Calu3 (cell line): ENCODE measurements at places on chromosomes 1 and 21. TPM values are rescaled to one million over a fixed set of nuclear protein-coding genes. Genes with fewer than 3 reads are reported as not detected.

DNA sequence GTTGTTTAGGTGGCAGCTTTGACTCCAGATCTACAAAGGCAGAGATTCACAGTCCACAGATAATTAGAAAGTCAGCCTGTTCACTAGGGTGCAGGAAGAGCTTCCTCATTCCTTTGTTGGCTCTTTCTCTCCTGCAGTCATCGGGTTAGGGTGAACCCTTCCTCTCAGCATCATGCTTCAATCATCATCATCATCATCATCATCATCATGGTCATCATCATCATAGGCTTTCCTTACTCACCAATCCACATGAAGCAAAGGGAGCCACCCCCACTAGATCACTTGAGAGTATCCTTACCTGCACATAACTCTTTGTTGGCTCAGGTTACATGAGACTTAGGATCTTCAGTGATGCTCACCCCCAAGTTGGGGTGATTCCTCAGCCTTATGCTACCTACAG lies 19.0 kb downstream of the MPZ start:
- no peaks in the 10 kb centered on the region for H3K4me1 ChIP-seq
- no peak overlapping the region for H3K27ac ChIP-seq
- peaks cover 42% of the 10 kb centered on the region for H3K27me3 ChIP-seq
- no peak overlapping the region for H3K4me3 ChIP-seq
- no peak for DNase-seq

DNA sequence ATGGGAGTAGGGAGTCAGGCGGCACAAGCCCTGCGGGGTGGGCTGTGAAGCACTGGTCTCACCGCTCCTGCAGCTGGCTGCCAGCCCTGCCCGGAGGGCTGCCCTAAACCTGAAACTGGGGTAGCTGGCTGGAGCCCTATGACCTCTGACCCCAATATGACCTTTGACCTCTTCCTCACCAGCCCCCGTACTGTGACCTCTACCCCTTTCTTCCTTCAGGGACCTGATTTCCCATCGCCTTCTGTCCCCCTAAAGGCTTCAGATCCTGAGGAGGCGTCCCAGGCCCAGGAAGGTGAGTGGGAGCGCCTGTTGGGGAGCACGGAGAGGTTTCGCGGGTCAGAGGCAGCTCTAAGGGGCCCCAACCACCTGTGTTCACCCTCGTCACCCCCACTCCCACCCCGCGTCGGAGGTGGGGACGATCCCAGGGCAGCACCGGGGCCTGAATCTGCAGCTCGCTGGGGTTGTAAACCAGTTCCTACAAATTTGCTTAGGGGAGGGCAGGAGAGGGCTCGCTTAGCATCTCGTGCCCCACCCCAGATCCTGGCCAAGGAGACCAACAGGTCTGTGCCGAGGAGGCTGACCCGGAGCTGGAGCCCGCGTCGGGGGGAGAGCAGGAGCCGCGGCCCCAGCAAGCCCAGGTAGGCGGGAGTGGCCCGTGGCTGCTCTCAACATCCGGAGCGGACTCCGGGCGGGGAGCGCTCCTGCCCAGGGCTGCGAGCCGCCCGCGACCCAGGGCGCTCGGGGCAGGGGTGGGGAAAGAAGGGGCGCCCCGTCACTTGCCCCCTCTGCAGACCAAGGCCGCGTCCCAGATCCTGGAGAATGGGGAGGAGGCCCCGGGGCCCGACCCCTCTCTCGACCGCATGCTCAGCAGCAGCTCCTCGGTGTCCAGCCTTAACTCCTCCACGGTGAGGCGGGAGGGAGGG lies 7.3 kb downstream of the SYTL1 start:
- peaks cover 36% of the 10 kb centered on the region for H3K36me3 ChIP-seq
- H3K27ac ChIP-seq, result no peak overlapping the region
- DNase-seq, result peak; percentile 60
- H3K4me3 ChIP-seq, result no peak overlapping the region
- H3K27me3 ChIP-seq, result no peaks in the 10 kb centered on the region

- peak overlapping the region; percentile 64 for H3K27ac ChIP-seq
- no peaks in the 10 kb centered on the region for H3K36me3 ChIP-seq
- peaks cover 48% of the 10 kb centered on the region for H3K4me1 ChIP-seq
- peak; percentile 59 for DNase-seq
- peak overlapping the region; percentile 34 for H3K4me3 ChIP-seq
These were observed 64.1 kb upstream of the WDR26 start for GRCh38 chr1:224498574-224499170.

GRCh38 chr1:97082160-97082848 lies 360.7 kb downstream of the PTBP2 start:
- no peak overlapping the region for H3K4me3 ChIP-seq
- no peaks in the 10 kb centered on the region for H3K36me3 ChIP-seq
- H3K27ac ChIP-seq, result no peak overlapping the region
- no peaks in the 10 kb centered on the region for H3K27me3 ChIP-seq

GRCh38 chr1:21294266-21294989 lies 4.2 kb upstream of the ECE1 start:
- peaks cover 44% of the 10 kb centered on the region for H3K4me1 ChIP-seq
- no peaks in the 10 kb centered on the region for H3K27me3 ChIP-seq
- H3K4me3 ChIP-seq, result peak overlapping the region; percentile 37

LRRC7 gene
- total RNA-seq, result 0.14 and 0.47 TPM in 2 replicates

DNA sequence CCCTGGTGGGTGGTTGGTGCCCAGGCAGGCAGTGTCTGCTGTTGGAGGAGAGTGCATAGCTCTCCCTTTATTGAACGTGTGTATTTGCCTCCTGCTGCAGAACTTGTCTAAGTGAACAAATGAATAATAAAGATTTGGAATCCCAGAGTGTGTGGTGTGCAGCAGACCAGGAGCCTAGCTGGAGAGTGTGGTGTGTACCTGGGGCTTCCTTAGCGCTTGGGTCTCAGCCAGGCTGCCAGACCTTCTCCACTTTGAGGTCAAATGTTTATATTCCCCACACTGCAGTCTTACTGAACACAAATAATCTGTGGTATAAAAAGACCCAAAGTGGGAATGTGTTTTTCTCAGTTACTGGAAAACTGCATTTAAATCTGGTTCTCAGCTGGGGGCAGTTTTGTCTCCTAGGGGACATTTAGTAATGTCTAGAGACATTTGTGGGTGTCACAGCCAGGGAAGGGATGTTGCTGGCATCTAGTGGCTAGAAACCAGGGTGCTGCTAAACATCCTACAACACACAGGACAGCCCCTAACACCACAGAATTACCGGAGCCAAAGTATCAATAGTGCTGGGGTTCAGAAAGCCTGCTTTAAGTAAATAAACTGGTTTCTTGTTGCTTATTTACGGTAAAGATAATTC lies 23.6 kb downstream of the SLC37A1 start:
- H3K27me3 ChIP-seq, result no peaks in the 10 kb centered on the region
- H3K27ac ChIP-seq, result no peak overlapping the region
- no peak for DNase-seq
- peaks cover 11% of the 10 kb centered on the region for H3K36me3 ChIP-seq
- no peak overlapping the region for H3K4me3 ChIP-seq
